ENCODE measurements at places on chromosomes 11 and 22.
A peak's percentile ranks its signal among the peaks of the same experiment; 100 is the strongest.

GRCh38 chr22:47449508-47450270 lies 687.2 kb downstream of the TBC1D22A start:
- no peak for DNase-seq

DNA sequence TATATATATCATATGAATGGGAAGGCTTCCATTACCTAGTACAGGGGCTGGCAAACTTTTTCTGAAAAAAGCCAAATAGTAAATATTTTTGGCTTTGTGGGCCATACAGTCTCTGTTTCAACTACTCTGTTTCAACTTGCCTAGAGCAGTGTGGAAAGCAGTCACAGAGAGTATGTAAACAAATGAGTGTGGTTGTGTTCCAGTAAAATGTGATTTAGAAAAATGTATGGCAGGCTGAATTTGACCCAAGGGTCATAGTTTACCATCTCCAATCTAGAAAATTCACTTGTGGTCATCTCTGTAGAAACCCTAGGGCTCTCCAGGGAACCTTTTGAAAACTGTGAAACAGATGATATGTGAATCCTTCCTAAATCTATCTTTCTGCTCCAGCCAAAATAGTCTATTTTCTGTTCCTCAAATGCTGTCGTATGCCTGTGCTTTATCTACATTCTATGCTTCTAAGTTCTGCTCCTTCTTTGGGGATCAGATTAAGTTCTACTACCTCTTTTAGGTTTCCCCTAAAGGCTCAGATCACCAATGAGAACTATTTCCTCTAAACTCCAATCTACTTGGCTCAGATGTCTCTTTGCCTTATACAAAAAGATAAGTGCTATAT lies 356.2 kb downstream of the METTL15 start:
- DNase-seq, result no peak

DNA sequence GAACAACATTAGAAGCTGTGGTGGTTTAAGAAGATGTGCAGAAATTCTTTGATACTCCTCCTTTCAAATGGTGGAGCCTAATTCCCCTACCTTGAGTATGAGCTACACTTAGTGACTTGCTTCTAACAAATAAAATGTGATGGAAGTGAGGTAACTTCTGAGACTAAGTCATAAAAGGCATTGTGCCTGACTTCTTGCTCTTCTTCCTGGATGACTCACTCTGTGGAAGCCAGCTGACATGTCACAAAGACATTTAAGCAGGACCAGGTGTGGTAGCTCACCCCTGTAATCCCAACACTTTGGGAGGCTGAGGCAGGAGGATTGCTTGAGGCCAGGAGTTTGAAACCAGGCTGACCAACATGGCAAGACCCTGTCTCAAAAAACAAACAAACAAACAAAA lies 3.9 kb upstream of the PLA2G3 start:
- no peak for DNase-seq

- no peak for DNase-seq
These were observed 33.0 kb downstream of the CHID1 start for GRCh38 chr11:877565-877964.

- DNase-seq, result no peak
These were observed 141.5 kb upstream of the MTMR2 start for GRCh38 chr11:96065379-96065778.

GRCh38 chr11:76212086-76213035 lies 6.1 kb upstream of the WNT11 start:
- DNase-seq, result no peak

DNA sequence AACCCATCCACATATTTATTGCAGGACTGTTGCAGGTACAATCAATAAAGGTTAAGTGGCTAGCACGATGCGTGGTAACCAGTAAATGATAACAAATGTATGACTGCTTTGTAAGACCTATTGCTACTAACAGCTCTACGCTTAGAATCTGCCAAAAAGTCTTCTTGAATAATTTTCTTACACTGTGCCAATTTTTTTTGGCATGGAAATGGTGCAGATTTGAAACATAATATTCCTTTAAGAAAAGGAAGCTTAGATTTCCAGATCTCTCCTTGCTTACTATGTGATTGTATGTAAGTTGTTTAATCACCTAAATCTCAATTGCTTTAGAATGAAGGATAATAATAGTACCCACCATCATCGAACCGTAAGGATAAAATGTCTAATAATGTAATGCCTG lies 192.0 kb downstream of the LRRC4C start:
- DNase-seq, result no peak

DNA sequence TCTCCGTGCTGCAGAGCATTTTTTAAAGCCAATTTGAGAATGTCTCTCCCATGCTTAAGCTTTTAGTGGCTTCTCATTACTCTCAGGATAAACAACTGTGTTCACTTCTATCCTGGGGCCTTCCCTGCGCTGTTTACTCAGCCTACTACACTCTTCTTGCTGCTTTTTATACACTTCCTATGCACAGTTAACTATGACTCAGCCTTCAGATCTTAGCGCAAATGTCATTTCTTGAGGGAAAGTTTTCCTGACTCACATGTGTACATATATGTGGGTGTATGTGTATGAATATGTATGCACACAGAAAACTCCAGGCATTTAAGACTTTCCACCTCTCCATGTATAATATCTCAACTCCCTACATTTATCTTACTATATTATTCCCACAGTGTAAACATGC lies 9.8 kb downstream of the THAP12 start:
- peak; percentile 41 for DNase-seq

- no peak for DNase-seq
These were observed 428.5 kb downstream of the METTL15 start for GRCh38 chr11:28536504-28537267.

- no peak for DNase-seq
These were observed 33.5 kb downstream of the LIF start for GRCh38 chr22:30212996-30213441.

DNA sequence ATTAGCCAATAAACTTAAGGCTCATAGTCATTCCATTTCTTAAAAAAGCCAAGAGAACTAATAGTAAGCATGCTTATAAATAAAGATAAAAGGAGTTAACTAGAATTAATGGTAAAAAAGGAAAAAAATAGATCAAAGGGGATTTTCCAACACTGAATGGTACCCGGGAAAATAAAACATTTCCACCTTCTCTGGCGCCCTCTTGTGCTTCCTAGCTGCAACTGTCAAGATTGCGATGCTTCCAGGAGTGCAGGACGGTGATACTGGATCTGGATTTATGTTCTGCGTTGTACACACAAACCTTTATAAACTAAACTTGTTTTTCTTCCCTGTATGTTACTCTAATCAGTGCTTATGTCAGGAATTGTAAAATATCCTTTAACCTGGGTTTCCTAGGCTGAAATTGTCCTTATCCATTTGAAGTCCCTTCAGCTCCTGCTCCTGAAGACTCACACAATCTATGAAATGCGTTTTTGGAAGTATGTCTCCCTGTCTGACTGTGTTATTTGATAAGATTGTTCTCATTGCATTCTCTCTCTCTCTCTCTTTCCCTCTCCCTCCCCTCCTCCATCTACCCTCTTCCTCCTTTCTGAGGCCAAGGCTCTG lies 9.6 kb upstream of the HTATIP2 start:
- DNase-seq, result no peak

- no peak for DNase-seq
These were observed 81.3 kb upstream of the CADM1 start for GRCh38 chr11:115585361-115586024.

DNA sequence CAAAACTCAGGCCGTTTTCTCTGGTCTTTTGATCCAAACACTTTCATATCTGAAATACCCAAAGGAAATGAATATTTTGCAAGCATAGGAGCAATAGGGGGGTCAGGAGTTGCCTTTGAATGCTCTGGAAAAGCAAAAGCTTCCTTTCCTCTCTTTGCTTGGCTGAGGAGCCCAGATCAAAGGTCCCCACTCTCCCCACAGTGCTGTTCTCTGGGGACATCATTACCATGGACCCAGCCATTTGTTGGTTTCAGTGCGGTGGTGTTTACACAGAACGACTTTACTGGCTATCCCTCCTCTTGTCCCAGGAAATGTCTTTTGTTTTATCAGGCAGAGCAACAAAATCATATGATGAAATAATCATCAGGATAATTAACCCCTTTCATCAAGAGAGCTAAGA lies 1089.1 kb downstream of the TBC1D22A start:
- no peak for DNase-seq

- no peak for DNase-seq
These were observed 54.3 kb downstream of the IGSF9B start for GRCh38 chr11:133902506-133902905.

- peak; percentile 11 for DNase-seq
These were observed 106.4 kb downstream of the MIAT start for GRCh38 chr22:26763633-26764361.

DNA sequence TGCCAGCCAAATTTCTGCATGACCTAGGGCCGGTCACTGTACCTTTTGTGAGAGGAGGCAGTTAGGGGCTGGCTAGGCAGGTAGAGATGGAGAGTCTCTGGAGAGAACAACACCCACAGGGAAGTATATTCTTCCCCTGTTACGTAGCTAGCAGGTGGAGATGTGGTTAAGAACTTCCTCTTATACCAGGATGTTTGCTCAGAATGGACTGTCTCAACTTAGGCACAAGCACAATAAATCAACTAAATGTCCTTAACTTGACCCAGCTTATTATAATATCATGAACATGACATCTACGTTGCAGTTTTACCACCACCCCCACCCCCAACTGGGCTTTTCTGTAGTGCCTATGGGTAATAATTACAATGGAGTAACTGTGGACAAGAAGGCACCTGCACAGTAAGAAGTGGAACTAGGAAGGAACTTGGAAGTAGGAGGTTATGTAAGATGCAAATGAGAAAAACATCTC lies 60.7 kb upstream of the MPEG1 start:
- no peak for DNase-seq

DNA sequence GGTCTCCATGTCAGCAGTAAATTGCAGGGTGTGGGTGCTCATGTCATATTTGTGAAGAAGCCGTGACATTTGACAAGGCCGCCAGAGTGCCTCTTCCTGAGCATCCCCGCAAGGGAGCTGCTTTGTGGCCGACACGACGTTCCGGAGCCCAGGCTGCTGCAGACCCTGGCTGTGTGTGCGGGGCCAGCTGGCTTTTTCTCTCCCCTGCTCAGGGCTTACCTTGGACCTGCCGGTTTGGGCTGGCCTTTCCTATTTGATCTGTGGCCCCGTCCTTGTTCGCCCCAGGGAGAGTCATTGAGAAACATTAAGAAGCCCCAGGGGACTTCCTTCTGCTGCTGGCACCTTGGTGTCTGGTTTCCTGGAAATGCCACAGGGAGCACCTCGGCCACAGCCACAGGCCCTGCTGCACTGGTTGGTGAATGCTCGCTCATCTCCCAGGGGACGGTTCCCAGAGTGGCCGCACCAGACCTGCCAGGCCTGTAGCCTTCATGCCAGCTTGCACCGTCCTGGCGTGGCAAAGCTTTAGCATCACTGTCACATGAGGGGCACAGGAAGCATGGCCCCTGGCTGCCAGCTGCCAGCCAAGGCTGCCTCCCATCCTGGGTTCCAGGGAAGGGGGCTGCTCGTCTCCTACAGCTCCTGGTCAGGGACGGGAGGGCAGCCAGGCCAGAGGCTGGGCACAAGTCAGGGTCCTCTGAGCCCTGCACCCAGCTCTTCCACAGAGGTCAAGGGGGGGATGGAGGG lies 5.4 kb downstream of the GRK2 start:
- DNase-seq, result no peak

DNA sequence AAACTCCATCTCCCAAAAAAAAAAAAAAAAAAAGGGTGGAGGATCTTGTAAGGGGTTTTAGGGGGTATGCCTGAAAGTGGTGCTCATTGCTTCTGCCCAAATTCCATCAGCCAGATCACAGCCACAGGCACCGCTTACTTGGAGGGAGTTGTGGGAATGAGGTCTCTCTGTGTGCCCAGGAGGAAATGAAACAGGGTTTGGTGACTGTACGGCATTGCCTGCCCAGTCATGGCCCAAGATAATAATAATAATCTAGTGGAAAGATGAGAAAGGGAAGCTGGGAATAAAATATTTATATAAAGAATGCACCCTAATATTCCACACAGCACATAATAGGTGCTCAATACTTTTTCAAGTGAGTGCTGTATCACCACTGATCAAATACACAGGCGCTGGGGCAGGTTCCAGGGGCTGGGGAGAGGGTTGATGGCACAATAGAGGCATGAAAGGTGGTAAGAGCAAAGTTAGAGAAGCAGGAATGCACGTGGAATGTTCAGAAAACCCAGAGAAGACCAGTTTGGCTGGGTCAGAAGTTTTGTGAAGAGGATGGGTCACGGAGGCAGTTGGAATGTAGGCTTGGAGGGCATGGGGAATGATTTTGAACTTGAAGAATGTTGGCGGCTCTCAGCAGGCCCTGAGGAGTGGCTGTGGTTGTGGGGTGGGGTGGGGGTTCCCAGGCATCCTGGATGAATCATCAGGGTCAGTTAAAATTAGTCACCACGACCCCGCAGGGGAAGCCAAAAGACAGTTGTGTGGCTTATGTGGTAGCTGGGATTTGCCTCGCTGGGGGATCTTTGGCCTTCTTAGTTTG lies 12.5 kb upstream of the MB start:
- DNase-seq, result peak; percentile 93

- no peak for DNase-seq
These were observed 100.5 kb downstream of the DSCAML1 start for GRCh38 chr11:117696540-117696939.

DNA sequence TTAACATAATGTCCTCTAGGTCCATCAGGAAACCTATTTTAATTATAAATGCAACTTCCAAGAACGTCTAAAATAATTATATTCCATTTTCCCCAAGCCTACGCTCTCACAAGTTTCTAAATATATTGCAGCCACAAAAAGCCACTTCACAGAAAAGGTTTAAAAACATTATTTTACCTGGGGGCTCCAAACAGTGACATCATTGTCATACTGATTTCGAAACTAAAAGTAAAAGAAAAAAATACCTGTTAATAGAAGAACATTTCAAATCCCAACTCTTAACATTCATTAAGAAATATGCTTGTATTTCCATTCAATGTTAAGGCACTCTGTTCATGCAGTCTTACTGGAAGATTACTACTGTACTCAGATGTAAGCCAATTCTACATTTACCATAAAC lies 1.4 kb downstream of the PSMA1 start:
- no peak for DNase-seq

DNA sequence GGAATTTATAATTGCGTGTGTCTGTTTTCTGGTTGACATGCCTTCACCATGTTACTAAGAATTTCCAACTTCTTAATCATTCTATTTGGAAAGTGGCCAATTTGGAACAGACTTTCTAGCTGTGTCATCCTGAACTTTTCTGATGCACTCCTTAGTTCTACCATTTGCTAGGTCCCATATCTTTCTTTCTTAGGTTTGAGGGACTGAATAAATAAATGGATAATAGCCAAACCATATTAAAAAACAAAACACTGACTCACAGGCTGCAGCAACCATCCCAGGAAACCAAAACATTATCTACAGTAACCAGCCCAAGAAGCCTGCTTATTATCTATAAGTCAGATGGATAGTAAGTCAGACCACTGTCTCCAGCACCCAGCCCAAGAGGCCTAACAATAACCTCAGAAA lies 57.5 kb upstream of the PLET1 start:
- DNase-seq, result peak; percentile 78

- no peak for DNase-seq
These were observed 46.8 kb downstream of the SLN start for GRCh38 chr11:107665018-107665417.

GRCh38 chr11:2547806-2548205 lies 103.0 kb downstream of the KCNQ1 start:
- DNase-seq, result no peak

GRCh38 chr22:19565382-19566278 lies 41.4 kb upstream of the CLDN5 start:
- DNase-seq, result no peak

- DNase-seq, result no peak
These were observed 66.0 kb downstream of the RDX start for GRCh38 chr11:110230377-110230776.
